ENCODE measurements at places on chromosomes 7 and 10.

DNA sequence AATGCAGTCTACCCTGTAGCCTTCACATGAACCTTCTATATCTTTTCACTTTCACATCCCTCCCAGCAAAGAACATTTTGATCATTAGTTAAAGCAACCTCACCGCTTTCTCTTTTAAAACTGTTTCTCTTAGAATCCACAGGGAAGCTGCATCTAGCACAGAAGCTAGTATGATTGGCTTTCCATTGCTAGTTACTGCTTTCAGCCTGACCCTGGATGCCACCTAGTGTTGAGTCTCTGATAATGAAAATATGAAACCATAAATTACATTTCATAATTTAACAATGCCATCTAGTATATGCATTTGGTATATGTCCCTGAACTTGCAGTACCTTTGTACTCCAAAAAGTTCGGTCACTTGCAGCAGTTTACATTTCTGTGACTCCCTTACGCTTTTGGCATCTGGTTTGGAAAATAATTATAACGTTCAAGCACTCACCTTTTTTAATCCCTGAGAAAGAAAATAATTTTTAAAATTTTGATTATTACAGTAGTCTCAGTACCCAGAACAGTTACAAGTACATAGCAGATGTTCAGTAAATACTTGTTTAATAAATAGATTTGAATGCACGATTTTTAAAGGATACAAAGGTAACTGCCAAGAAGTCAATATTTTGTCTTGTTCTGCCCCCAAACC lies 22.7 kb downstream of the CISD1 start:
- peak; percentile 50 for DNase-seq

- no peak for DNase-seq
These were observed 2.7 kb downstream of the OGDH start for GRCh38 chr7:44608916-44609648.

DNA sequence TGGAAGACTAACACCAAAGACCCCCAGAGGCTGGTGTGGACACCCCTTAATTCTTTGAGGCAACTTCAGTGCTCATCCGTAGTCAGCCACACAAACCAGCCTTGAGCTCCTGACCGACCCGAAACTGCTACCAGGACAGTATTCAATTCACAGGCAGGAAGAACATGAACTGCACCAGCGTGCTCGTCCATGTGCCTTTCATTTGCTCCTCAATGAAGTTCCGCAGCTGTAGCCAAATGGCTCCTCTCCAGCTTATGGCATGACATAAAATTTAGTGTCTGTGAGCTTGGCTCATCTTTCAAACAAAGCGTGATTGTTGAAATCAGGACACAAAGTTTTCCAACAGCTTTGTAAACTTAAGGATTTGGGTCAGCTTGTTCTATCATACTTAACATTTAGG lies 144.1 kb upstream of the FAM171A1 start:
- DNase-seq: no peak

GRCh38 chr7:3426064-3426463 lies 125.0 kb downstream of the SDK1 start:
- DNase-seq: no peak

- DNase-seq: no peak
These were observed 55.7 kb upstream of the CDK14 start for GRCh38 chr7:90540406-90540805.

DNA sequence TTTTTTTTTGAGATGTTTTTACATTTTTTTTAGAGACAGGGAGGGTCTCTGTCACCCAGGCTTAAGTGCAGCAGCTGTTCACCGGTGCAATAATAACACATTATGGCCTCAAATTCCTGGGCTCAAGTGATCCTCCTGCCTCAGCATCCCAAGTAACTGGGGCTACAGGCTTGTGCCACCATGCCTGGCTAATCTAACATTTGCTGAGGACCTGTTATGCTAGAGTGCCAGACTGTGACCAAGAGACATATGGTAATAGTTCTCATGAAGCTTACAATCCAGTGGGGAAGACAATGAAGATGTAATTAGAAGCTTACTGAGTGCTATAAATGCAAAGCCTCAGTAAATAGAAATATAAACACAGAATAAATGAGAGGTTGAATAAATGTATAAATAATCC lies 17.6 kb upstream of the ORC5 start:
- DNase-seq: no peak

GRCh38 chr7:151793531-151793951 lies 83.4 kb downstream of the PRKAG2 start:
- DNase-seq: no peak

DNA sequence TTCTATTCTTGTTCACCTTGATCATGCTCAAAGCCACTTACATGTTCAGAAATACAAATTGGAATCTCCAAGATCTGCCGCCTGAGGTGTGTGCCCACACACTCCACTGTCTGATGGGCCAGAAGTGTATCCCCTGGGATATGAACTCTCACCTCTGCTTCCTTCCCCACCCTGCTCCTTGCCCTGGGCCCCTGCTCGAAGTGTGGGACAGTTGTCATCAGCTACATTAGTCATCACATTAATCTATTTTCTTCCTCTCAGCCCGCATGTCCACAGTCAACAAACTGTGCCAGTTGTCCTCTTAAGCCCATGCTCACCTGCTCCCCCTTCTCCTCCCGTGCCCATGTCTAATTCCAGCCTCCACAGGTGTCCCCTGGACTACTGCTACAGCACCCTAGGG lies 154.7 kb downstream of the PTPN20 start:
- DNase-seq: no peak

- no peak for DNase-seq
These were observed 24.8 kb downstream of the ELFN1 start for GRCh38 chr7:1694611-1695511.

DNA sequence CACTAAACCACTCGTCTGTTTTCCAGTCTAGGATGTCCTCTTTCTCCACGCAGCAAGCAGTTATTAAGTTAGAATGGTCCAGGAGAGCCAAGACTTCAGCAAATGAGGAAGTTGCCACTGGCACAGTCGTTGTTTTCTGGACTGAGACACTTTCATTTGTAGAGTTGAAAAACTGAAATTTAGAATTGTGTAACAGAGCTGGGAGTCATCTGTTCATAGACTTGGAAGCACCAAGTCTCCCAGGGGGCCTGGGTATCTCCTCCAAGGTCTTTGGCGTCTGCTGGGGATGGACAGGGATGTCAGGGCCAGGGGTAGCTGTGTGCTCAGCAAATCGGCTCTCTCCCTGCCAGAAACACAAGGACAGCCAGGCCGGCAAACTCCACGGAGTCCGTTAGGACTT lies 208.4 kb downstream of the FANK1 start:
- DNase-seq: no peak

DNA sequence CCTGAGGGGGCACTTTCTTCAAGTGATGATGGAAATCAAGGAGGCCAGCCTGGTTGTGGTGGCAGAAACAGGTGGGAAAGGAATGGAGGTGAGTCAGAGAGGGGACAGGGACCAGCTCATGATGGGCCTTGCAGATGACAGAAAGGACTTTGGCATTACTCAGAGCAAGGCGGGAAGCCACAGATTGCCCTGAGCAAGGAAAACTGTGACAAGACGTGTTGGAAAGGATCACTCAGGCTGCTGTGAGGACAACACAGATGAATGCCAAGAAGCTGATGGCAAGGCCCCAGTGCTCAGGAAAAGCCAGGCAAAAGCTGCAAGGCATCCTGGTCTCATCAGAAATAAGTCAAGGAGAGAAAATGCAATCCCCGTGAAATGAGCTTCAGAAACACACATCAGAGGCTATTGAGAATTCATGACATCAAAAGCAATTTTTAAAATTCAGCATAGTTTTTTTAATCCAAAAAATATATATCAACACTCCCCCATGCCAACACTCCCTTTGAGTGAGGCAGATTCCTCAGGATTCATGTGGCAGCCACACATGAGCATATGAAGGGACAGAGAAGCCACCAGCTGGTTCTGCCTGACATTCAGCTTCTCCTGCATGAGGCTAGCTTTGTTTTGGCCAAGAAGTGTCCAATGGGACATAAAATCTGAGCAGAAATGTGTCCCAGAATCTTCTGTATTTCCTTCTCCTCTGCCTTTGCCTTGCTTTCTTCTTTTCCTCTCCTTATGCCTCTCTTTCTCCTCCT lies 244.5 kb upstream of the MYO3A start:
- DNase-seq: no peak

DNA sequence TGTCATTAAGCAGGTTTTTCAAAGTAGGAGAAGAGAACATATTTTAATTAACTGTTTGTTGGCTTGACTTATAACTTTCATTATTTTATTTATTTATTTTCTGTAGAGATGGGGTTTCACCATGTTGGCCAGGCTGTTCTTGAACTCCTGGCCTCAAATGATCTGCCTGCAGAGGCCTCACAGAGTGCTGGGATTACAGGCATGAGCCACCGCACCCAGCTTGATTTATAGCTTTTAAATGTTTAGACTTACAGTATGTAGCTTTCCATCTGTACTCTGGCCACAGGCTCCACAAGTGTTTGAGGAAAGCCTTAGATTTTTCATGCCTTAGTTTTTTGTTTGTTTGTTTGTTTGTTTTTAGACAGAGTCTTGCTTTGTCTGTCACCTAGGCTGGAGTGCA lies 72.7 kb upstream of the IFRD1 start:
- no peak for DNase-seq

- no peak for DNase-seq
These were observed 5.2 kb upstream of the MOGAT3 start for GRCh38 chr7:101205901-101206664.

GRCh38 chr7:151806952-151807775 lies 69.8 kb downstream of the PRKAG2 start:
- no peak for DNase-seq

DNA sequence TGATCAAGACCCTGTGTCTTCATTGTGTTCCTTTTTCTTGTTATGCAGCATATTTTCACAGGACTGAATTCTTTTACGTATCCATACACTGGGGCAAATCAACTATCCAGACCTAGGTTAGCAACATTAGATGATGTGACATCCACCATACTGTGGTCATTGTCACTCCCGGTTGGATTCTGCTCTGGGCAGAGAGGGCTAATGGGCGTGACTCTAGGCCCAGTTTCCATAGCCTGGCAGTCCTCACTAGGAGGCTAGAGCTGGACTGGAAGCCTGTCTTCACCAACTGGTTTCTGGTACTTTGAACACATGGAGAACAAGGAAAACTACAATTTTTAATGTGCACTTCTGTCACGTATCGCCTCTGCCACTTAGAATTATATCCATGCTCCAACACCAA lies 25.2 kb downstream of the AKR1E2 start:
- no peak for DNase-seq

DNA sequence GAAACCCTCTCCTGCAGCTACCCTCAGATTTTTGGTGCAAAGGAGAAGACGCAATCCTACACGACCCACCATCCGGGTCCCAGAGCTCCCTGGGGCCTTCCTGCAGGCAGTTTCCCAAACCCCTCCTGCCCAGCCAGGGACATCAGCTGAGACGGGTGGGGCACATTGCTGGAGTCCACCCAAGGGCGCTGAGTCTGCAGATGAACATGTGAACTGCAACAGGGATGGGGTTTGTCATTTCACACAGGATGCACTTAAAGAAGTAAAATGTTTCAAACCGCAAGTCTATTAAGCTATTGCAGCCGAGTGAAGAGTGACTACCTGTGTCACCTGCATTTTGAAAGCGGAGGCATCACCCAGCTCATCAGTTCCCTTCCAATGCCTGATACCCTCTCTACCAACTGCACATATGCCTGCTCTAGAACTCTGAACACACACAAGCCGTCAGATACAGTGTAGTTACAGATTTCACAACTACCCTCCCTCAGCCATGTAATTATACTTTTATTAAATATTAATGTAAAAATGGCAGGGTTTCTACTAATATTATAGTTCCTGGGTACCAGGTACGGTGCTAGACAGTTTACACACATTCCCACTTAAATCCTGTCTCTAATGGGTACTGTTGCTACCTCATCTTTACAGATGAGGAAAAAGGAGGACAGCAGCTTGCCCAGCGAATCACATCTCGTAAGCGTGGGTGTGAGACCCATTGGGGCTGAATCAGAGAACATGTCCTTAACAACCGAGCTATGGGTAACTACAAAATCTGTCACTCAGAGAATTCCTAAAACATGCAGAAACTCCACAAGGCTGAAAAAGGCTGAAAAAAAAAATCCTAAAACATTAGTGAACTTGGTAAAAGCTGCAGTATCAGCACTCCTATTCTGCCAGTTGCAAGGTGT lies 71.2 kb downstream of the GRB10 start:
- DNase-seq: no peak

DNA sequence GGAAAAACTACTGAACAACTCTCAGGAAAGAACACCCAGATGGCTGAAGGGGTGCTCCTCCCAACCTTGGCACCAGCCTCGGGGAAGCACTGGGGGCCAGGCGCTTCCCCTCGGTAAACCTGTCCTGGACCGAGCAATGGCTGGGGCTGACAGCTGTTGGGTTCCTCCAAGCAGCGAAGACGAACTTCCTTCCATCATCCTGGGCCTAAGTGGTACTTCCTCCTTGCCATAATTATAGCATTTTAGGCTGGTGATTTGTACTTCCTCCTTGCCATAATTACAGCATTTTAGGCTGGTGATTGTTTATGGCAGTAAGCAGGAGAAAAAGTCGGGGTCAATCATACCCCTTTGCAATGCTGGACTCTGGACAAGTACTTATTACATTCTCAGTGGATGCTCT lies 69.3 kb downstream of the MYOF start:
- DNase-seq: no peak

- DNase-seq: no peak
These were observed 254.1 kb upstream of the IGFBP3 start for GRCh38 chr7:46175221-46175620.

DNA sequence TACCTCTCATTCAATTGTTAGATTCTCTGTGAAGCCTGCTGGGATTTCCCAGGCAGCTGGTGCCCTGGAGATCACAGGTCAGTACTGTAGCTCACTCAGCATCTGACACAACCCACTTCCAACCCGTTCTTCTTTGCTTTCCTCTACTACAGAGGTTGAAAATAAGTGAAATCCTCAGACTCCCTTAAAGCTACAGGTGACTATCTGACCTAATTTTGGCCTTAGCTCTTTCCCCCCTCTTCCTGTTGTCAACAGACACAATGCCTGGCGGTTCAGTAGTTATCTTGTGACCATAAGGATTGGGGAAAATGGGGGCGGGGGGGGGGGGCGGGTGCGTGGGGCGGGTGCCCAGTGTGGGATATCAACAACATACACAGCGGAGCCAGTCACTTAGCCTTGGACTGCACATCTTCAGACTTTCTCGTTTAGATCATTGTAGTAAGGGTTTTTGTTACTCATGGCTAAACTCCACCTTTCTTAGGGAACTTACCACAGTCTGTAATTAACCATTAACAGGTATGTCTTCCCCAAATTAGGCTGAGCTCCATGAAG lies 37.8 kb downstream of the MTPN start:
- DNase-seq: no peak

- DNase-seq: no peak
These were observed 4.6 kb downstream of the C7orf25 start for GRCh38 chr7:42907316-42907715.

GRCh38 chr10:125983161-125983560 lies 86.8 kb downstream of the FANK1 start:
- peak; percentile 17 for DNase-seq

- peak; percentile 48 for DNase-seq
These were observed at the start of the genes ACTR3C and LRRC61 for GRCh38 chr7:150322833-150323681. ACTR3C (minus strand) TSS chr7:150323545; CDS start chr7:150295296, 28,249 bp downstream. LRRC61 (plus strand) TSS chr7:150323355; CDS start chr7:150336862, 13,507 bp downstream.

GRCh38 chr7:6637544-6638229 lies 569 bp downstream of the ZNF316 start:
- DNase-seq: no peak

GRCh38 chr10:8616166-8616565 lies 561.7 kb downstream of the GATA3 start:
- no peak for DNase-seq

All from umbilical cord (tissue), 2 donors.